Stimulated activated naive B cell treated with anti-CD40 and anti-IgM and Interleukin-4, amounts not matched to agents 10 μg/mL and 1 μg/mL and 100 μg/mL, for 72 hours (primary cell): ENCODE measurements at places on chromosomes 12 and 14.

DNA sequence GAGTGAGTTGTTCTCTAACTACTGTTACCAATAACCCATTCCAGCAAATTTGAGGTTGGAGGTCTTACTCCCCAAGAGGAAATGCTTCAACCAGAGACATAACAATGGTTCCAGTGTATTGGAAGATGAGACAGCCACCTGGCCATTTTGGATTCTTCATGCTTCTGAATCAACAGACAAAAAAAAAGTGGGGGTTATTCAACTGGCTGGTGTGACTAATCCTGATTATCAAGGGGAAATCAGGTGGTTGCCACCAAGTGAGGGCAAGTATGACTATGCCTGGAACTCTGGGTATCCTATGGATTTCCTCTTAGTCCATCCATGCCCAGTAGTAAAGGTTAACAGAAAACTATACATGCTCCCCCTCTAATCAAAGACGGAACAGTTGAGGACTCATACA is 29.9 kb upstream of the ZNF641 start:
- peaks cover 20% of the 10 kb centered on the region for H3K27me3 ChIP-seq
- no peaks in the 10 kb centered on the region for H3K4me1 ChIP-seq
- no peak for DNase-seq
- H3K4me3 ChIP-seq = no peak overlapping the region

GRCh38 chr12:93892423-93893268 is 215.5 kb downstream of the CRADD start:
- H3K36me3 ChIP-seq = no peaks in the 10 kb centered on the region
- peaks cover 2% of the 10 kb centered on the region for H3K4me1 ChIP-seq
- H3K27me3 ChIP-seq = peaks cover 3% of the 10 kb centered on the region
- DNase-seq = no peak
- no peak overlapping the region for H3K4me3 ChIP-seq
- H3K27ac ChIP-seq = no peak overlapping the region

- H3K27ac ChIP-seq = no peak overlapping the region
- no peak overlapping the region for H3K4me3 ChIP-seq
- peaks cover 8% of the 10 kb centered on the region for H3K36me3 ChIP-seq
Observed at GRCh38 chr12:68119250-68119649, 40.3 kb downstream of the IFNG start.

GRCh38 chr12:102708108-102708507 is 208.9 kb downstream of the PAH start:
- no peak overlapping the region for H3K27ac ChIP-seq
- no peak overlapping the region for H3K4me3 ChIP-seq
- H3K27me3 ChIP-seq = peaks cover 20% of the 10 kb centered on the region
- H3K4me1 ChIP-seq = no peaks in the 10 kb centered on the region

DNA sequence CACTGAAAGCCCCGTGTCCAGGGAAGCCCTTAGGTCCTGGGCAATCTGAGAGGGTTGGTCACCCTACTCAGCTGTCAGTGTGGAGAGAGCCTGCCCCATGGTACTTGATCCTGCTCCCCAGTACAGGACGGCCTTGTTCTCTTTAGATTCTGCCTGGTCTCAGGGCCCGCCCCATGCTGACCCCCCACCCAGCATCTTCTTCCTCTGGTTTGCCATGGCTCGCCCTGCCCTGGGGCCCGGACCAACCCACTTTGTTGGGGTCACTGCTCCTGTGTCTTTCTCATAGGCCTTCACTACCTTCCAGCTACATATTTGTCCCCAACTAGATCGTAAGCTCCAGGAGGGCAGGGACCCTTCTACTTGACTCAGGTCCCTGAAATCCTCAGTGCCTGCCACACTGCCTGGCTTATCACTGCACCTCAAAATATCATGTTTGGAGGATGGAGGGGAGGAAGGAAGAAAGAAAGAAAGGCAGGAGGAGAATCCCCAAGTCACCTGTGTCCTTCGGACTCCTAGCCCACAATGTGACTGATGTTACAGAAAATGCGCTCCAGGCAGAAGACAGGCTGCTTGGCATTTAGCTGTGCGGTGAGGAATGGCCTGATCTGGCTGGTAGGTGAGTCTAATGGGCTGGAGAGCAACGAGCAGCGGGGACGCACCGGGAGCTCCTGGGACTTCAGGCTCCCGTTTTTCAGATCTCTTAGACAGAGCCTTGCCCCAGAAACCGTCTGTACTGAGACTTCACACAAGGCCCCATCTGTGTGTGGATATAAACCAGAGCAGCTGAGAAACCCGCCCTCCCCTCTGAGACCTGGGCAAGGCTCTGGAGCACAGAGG is 66.1 kb downstream of the C14orf132 start:
- no peak overlapping the region for H3K4me3 ChIP-seq
- H3K36me3 ChIP-seq = no peaks in the 10 kb centered on the region
- no peak overlapping the region for H3K27ac ChIP-seq

DNA sequence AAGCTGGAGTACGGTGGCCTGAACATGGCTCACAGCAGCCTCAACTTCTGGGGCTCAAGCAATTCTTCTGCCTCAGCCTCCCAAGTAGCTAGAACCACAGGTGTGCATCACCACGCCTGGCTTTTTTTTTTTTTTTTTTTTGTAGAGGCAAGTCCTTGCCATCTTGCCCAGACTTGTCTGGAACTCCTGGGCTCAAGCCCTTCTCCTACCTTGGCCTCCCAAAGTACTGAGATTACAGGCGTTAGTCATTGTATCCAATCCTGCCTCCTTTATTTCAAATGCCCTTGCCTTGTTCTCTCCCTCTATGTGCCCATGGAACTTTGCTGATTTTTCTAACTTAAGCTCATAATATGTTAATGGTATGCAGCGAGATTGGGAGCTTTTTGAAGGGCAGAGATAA is 49.2 kb upstream of the PRICKLE1 start:
- no peaks in the 10 kb centered on the region for H3K36me3 ChIP-seq
- H3K27ac ChIP-seq = no peak overlapping the region
- H3K4me3 ChIP-seq = no peak overlapping the region
- peaks cover 10% of the 10 kb centered on the region for H3K27me3 ChIP-seq

- H3K4me3 ChIP-seq = no peak overlapping the region
- H3K27me3 ChIP-seq = no peaks in the 10 kb centered on the region
- no peak for DNase-seq
- no peak overlapping the region for H3K27ac ChIP-seq
Observed at GRCh38 chr12:62705846-62706245, 229.1 kb downstream of the PPM1H start.

- no peaks in the 10 kb centered on the region for H3K4me1 ChIP-seq
- no peak overlapping the region for H3K27ac ChIP-seq
- H3K36me3 ChIP-seq = peaks cover 2% of the 10 kb centered on the region
- H3K4me3 ChIP-seq = no peak overlapping the region
Observed at GRCh38 chr12:32053881-32054624, 52.6 kb upstream of the BICD1 start.

DNA sequence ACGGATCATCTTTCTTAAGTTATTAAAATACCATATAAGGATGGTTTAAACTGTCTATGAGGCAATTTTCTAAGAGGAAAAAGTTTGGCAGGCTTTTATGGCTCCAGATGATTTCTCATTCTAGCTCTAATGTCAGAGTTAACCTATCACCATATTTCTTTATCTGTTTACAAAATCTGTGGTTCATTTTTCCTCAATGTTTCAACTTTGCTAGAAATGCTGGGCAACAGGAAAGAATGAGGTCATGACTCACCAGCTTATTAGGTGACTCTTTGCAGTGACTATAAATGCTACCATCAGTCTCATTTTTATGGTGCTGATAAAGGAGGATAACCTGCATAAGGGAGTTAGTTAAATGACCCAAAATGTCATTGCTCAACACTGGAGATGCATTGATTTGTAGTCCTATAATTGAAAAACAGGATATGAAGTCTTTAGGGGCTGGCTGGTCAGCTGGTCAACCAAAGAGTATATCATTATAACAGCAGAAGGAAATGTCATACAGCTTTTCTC is 45.3 kb upstream of the RAP1B start:
- no peak overlapping the region for H3K27ac ChIP-seq
- no peaks in the 10 kb centered on the region for H3K27me3 ChIP-seq
- no peaks in the 10 kb centered on the region for H3K36me3 ChIP-seq
- no peak overlapping the region for H3K4me3 ChIP-seq

DNA sequence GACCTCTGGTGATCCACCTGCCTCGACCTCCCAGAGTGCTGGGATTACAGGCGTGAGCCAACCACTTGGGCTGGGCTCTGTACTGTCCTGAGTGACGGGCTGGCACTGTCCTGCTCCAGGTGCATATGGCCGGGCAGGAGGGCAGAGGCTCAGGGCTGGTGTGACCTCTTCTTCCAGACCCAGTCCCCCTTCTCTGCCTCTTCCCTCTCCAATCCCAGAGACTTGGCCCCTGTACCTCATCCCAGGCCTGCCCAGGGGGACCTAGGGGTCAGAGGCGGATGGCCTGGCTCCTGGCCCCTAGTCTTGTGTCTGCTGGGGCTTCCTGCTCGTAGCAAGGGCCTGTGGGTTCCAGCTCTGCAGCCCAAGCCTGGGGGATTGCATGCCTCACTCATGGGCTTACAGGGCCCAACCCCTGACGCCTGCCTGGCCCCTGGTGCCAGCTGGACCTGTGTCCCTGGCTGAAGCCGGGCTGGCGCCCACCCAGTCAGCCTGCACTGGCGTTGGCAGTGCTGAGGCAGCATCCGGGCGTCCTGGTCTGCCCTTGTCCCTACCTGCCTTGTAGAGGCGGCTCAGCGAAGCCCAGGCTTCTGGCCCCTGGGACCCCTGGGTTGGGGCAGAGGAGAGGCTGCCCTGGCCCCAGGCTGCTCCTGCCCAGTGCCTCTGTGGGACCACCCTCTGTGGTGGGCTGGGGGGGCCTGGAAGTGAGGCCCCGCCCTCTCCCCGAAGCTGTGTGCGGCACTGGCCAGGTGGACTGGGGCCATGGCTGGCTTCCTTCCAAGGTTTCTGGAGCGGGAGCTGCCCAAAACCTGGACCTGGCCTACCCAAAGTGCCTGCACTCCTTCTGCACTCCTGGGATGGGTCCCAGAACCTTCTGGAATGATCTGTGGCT is 4.3 kb downstream of the TEDC1 start:
- H3K4me3 ChIP-seq = no peak overlapping the region
- DNase-seq = no peak
- no peak overlapping the region for H3K27ac ChIP-seq
- H3K36me3 ChIP-seq = peaks cover 18% of the 10 kb centered on the region
- H3K4me1 ChIP-seq = peaks cover 8% of the 10 kb centered on the region

- no peaks in the 10 kb centered on the region for H3K27me3 ChIP-seq
- H3K4me3 ChIP-seq = peak overlapping the region; percentile 30
- H3K27ac ChIP-seq = peak overlapping the region; percentile 15
- DNase-seq = no peak
- peaks cover 25% of the 10 kb centered on the region for H3K4me1 ChIP-seq
Observed at GRCh38 chr12:50598321-50598862, 93.6 kb downstream of the DIP2B start.

- no peak overlapping the region for H3K4me3 ChIP-seq
- DNase-seq = no peak
- no peaks in the 10 kb centered on the region for H3K36me3 ChIP-seq
- H3K4me1 ChIP-seq = no peaks in the 10 kb centered on the region
Observed at GRCh38 chr12:18054925-18055619, 34.9 kb downstream of the RERGL start.

DNA sequence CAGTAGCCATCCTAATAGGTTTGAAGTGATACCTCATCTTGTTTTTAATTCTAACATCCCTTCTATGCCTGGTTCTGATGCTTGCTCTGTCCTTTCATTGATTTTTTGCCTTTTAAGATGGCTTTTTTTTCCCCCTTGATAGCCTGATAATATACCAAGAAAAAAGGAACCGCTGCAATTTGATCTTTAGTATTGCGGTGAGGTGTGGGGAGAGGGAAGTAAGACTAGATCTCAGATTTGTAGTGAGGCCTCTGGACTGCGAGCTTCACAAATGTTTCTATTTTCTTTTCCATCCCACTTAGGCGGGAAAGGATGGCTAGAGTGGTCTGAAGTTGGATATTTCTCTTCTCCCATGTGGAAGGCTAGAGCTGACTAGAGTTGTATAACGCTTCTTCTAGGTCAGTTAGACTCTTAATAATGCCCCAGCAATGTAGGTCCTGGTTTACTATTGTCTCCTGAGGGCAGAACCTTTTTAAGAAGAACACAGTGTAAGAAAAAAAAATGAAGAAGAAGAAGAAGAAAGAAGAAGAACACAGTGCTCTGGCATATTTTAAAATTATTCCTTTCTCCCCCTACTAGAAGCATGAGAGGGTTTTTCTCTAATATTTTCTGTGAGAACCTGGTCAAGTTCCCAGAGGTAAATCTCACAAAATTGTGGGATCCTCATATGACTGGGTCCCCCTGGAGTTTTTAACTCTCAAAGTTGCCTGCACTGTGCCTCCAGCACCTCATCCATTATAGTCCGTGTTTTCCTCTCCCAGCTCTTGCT is 11.9 kb upstream of the KLRB1 start:
- H3K4me3 ChIP-seq = no peak overlapping the region
- DNase-seq = no peak
- no peak overlapping the region for H3K27ac ChIP-seq
- H3K36me3 ChIP-seq = peaks cover 25% of the 10 kb centered on the region
- H3K27me3 ChIP-seq = no peaks in the 10 kb centered on the region

DNA sequence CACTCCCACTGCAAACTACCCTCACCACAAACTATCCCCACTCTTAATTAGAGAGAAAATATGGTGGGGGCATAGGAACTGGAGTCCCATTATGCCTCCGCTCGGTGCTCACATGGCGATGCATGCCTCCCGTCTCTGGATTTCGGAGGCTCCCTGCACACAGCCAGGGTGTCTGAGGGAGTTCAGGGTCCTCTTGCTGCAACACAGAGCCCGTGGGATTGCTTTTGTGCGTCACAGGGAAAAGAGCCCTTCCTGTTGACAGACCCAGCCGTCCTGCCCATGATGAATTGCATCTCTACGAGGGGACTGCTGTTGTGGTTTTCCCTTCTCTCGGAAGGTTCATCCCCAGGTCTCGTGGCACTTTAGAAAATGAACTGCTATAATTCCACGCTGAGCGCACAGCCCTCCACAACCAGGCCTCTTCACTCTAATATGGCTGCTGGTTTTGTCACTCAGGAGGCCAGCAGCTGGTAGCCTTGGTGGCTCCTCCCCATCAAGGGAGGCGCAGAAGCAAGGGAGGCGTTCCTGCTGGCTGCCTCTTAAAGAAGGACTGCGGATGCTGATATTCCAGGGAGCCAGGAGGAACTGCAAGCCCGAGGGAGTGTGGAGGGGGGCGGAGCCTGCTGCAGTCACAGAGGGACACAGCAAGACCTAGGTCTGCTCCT is 158.0 kb downstream of the KCNA5 start:
- peaks cover 24% of the 10 kb centered on the region for H3K27me3 ChIP-seq
- H3K36me3 ChIP-seq = no peaks in the 10 kb centered on the region
- no peak overlapping the region for H3K4me3 ChIP-seq
- H3K27ac ChIP-seq = no peak overlapping the region
- H3K4me1 ChIP-seq = no peaks in the 10 kb centered on the region
- no peak for DNase-seq

GRCh38 chr12:131367983-131368667 is 342.8 kb upstream of the SFSWAP start:
- no peak overlapping the region for H3K27ac ChIP-seq
- H3K4me1 ChIP-seq = no peaks in the 10 kb centered on the region
- H3K27me3 ChIP-seq = peaks cover 3% of the 10 kb centered on the region
